HTR-8/SVneo (cell line): ENCODE measurements at places on chromosomes 1 and 21.

DNA sequence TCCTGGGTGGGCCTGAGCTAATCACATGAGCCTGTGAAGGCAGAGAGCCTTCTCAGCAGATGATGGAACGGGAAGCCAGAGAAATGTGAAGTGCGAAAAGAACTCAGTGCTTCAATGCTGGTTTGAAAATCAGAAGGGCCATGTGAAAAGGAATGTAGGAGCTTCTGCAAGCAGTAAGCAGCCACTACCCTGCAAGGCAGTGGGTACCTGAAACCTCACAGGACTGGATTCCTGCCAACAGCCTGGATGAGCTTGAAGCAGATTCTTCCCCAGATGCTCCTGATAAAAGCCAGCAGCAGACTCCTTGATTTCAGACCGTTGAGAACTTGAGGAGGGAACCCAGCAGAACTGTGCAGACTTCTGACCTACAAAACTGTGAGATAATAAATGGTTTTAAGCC is 158.6 kb downstream of the SYT2 start:
- DNase-seq: no peak

GRCh38 chr1:77468257-77468948 is 186.6 kb downstream of the AK5 start:
- no peak for DNase-seq

DNA sequence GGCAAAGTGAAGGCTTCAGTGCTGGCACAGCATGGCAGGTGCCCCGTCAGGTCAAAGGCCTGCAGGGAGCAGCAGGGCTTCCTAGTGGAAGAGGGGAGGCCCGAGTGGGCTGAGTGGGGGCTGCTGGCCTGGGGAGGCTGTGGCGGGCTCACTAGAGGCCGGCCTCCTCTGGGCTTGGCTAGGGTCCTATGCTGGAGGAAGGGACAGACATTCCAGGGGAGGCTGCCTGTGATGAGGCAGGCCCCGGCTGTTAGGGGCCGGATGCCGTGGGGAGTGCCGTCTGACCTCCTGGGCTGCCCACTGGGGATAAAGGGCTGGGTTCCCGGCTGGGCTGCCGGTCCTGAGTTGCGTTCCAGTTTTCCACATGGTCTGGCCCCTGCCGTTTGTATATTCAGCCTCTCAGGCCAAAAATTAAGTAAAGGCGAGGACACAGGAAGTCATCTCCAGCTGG is 21.1 kb downstream of the PRXL2B start:
- DNase-seq: no peak

- DNase-seq: no peak
Measured at GRCh38 chr1:113792986-113793385, 19.3 kb downstream of the RSBN1 start.

DNA sequence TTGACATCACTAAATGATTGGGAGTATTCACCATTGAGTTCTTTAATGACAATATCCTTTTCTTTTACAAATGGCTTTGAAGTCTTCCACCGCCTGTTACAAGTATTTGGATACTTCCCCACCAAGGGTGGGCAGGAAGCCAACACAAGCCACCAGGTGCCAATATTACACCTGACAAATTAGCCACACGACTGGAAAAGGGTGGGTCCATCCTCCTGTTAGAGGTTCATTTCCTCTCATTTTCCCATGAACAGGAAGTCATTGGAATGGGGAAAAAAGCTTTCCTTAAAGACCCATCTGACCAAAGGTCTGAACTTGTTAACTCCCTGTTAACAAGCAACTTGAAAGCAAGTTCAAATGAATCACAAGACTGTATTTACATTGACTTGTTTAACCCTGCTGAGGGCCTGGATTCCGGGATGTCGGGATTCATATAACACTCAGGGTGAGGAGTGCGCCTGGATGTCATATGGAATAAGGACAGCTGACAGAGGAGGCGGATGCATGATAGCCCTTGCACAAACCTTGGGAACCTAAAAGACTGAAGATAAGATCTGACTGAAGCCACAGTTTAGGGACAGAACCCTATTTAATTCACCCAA is 40.5 kb upstream of the PROX1 start:
- no peak for DNase-seq

DNA sequence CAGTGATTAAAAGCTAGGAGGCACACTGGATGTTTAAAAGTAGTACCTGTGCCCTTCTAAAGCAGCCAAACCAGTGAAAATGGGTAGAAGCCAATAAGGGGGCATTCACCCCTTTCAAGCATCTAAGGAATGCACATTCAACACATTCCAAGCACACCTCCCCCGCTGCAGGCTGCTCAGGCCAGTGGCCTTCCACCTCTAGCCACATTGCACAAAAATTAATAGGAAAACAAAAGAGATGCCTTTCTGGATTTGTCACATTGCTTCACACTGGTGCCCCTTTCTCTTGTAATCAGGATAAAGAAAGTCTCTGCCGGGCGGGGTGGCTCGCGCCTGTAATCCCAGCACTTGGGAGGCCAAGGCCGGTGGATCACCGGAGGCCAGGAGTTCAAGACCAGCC is 834.0 kb downstream of the USP25 start:
- peak; percentile 45 for DNase-seq

DNA sequence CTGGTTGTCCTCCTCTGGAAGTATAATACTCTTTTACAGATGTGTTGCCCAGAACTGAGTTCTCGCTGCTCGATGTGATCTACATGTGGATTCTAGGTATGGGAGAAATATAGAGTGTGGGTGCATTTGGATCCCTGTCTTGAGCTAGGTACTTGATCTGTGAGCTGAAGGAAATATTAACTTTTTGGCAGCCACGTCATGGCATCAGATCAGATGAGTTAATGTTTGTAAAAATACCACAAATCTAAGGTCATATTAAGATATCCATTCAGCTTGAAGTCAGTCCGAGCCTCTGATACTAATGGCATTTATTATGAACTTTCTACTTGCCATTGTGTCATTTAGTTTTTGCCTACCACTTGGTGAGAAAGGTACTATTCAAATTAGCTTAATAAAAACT is 24.6 kb downstream of the MAPKAPK2 start:
- DNase-seq: no peak
